ENCODE measurements at places on chromosomes 7 and 10.

DNA sequence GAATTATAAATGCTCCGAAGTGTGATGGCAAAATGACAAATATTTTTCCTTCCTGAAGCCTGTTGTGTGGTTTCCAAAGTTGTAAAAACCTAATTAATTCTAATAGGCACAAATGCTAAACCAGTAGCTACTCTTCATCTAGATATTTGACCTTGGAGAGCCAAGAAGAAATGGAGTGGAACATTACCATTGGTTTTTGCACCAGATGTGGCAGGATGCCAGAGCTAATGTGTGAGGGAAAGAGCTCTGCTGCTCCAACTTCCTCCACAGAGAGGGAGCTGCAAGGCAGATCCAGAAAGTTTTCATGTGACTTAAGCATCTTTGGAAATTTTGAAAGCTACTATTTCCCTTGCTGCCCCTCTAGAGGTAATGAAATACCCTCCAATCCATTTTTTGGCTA lies 65.1 kb upstream of the HPS1 start:
- DNase-seq, result no peak

DNA sequence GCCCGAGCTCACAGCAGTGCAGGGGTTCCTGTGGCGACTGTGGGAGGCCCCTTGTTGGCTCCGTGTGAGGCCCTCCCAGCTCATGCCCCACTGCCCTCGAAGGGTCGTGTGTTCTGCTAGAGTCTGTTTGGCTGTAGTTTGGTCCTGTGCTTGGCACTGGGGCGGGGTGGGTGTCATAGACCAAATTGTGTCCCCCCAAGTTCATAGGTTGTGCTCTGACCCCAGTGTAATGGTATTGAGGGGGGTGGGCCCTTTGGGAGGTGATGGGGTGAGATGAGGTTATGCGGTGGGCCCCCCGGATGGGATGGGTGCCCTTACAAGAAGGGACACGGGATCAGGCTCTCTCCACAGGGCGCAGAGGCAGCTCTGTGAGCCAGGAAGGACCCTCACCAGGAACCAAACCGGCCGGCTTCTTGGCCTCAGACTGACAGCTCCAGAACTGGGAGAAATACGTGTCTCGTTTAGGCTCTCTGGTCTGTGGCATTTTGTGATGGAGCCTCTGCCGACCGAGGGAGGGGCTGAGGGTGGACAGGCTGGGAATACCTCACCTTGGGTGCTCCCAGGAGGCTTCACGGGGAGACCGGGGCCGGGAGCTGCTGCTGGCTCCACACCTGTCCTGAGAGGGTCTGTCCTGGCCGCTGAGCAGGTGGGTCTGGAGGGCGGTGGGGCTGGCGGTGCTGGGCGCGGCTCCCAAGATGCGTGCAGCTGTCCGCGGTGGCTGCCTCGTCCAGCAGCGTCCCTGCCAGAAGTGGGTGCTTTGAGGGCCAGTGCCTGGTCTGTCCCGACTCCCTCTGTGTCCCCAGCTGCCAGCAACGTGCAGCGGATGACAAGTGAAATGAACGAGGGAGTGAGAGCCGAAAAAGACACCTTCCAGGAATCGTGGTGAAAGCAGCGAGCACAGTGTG lies 89.4 kb downstream of the INPP5A start:
- no peak for DNase-seq

DNA sequence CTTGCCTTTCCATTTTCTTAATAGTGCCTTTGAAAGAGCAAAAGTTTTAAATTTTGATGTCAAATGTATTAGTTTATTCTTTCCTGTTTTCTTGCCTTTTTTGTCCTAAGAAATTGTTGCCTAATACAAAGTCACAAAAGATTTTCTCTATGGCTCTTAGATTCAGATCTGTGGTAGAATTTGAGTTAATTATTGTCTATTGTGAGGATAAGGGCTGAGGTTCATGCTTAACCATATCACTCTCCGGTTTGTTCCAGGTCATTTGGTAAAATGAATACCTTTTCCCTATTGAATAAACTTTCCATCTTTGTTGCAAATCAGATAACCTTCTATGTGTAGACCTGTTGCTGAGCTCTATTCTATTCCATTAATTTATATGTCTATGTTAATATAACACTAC lies 96.0 kb downstream of the NOD1 start:
- DNase-seq, result no peak

DNA sequence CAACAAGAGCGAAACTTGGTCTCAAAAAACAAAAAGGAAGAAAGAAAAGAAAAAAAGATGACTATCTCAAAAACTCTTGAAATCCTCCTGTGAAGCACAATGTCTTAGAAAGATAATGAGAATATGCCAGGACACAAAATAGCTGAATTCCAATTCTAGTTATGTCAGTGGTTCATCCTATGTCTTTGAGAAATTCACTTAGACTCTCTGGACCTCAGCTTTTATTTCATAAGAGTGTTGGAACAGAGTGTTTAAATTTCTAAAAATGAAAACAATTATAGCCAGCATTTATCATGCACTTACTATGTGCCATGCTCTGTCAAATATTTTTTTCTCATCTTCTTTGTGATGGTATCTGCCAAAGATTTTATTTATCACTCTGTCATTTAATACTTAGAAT lies 13.3 kb upstream of the HYCC1 start:
- no peak for DNase-seq

DNA sequence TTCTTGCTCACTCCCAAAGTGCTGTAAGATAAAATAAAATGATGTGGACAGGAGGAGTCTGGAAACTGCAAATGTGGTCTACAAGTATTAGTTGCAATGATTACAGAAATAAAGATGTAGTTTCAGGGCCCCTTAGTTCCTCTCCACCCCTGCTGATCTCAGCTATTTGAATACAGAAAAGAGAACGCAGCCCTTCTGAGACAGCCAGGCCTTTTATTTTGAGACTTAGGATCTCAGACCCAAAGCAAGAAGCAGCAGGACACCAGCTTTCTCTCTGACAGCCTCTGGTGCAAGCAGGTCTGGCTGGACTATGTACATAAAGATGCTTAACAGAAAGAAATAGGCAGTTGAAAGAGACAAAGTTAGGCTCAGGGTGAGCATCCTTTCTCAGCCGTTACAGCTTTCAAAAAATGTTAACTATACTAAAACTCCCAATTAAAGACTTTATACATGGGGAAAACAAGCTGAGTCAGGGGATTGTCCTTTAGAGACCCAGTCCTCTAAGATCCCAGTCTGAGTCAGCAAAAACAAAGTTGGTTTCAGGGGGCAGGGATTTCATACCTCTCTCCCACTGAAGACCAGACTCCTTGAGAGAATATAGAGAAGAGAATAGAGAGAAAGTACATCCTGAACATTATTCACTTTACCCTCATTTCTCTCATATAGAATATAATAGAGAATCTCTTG lies 220.4 kb downstream of the TMEM178B start:
- DNase-seq, result no peak

- no peak for DNase-seq
Observed at GRCh38 chr10:18455086-18455884, 196.1 kb downstream of the NSUN6 start.

DNA sequence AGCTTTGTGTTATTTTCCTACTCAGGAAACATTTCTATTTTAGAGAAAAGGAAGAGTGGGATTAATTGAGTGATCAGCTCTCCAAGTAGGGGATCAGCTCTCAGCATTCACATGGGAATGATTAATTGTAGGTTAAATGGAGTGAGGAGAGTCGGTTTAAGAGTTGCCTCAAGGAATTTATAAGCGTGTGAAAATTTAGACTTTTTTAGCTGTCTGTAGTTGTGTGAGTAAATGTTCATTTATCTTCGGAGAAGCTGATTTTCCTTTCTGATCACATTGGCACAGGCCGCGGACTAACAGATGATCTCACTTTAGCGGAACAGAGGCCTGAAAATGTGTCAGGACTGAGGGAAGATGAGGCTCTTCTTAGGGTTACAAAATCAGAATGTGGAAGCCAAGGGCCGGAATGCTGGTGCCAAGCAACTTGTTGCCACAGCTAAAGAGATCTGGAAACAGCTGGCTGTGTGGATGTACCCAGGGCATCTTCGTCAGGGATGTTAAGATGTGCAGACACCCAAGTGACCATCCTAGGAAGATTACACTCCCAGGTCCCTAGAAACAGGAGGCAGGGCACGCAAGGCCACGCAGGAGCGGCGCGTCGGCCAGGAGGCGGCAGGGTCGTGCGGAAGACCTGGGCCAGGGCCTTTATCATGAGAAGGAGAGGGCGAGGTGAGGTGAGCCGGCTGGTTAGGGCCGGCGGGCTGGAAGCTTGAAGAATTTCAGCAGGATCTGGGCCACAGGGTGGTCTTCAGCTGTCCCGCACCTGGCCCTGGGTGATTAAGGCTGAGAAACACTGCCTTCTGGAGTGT lies 35.1 kb upstream of the TTYH3 start:
- no peak for DNase-seq

GRCh38 chr7:123535517-123535916 lies 1.1 kb upstream of the IQUB start:
- no peak for DNase-seq

DNA sequence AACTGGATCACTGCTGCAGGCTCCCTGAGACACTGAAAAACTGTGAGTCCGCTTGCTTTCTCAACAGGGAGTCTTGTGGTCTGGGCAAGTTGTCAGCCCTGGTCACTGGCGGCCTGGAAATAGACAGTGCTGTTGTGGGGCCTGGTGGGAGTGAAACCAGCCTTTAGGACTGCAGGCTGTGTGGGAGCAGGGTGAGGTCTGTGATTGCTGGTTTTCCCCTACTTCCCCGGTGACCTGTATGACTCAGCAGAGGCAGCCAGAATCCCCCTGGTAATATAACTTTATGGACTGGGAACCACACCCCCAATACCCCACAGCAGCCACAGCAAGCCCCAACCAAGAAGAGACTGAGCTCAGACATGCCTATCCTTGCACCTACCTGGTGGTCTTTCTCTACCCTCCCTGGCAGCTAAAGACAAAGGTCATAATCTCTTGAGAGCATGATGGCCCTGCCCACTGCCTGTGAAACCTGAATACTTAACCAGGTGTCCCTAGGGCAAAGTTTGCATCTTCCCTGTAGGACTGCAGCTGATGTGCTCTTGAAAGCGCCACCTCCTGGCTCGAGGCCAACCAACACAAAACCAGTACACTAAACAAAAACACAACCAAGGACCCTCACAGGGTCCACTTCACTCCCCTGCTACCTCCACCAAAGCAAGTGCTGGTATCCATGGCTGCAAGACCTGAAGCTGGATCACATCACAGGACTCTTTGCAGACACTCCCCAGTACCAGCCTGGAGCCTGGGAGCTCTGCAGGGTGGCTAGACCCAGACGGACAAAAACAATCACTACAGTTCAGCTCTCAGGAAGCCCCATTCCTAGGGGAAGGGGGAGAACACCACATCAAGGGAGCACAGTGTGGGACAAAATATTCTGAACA lies 7.2 kb upstream of the ADAM22 start:
- no peak for DNase-seq
